ENCODE measurements at places on chromosomes 7 and 10.

- no peak for DNase-seq
Measured at GRCh38 chr7:100017300-100017699, 1.9 kb downstream of the ZKSCAN1 start.

GRCh38 chr7:25073451-25073850 is 51.6 kb downstream of the CYCS start:
- no peak for DNase-seq

GRCh38 chr7:158267742-158268435 is 319.7 kb downstream of the PTPRN2 start:
- no peak for DNase-seq

DNA sequence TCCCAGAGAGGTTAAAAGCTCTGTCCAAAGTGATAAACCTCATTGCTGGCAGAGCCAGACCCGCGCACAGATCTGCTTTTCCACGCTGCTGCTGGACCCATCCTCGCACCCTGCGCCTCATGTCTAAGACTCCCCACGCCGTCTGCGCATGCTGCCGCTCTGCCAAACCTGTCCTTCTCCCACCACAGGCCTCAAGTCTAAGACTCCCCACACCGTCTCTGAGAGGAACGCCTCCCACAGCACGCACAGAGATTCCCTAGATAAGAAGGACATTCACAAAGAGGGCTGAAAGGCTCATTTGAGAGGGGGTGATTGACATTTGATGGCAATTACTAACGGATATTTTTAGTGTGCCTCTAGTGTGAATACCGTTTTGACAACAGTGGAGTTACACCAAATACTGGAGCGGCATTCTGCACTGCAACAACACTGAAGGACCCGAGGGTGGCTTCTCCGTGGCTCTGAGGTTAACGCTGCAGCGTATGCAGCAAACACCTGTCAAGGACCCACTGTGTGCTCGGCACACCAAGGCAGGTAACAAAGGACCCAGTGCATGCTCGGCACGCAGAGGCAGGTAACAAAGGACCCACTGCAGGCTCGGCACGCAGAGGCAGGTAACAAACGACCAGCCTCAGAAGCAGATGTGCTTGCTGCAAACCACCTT is 231.4 kb downstream of the DNAJB6 start:
- DNase-seq: no peak

GRCh38 chr7:113414401-113415035 is 296.2 kb upstream of the SMIM30 start:
- no peak for DNase-seq

- DNase-seq: no peak
Measured at GRCh38 chr10:93568105-93568390, 1.6 kb downstream of the FFAR4 start.

DNA sequence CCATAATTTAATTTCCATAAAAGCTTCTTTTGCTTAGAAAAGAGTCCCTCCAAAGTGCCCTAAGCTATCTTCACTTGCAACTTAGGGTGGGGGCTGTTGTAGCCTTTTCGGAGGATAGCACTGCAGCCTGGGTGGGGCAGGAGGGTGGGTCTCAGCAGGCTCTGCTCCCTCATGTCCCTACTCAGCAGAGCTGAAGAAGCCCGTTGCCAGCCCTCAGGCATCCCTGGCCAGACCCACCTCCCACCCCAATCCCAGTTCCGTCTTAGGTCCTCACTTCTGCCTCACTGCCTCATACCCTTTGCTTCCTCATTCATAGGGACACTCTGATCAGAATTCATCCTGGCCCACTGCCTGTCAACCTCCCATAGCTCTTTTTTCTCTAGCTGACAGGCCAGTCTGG is 99.8 kb upstream of the ZMIZ1 start:
- DNase-seq: no peak

DNA sequence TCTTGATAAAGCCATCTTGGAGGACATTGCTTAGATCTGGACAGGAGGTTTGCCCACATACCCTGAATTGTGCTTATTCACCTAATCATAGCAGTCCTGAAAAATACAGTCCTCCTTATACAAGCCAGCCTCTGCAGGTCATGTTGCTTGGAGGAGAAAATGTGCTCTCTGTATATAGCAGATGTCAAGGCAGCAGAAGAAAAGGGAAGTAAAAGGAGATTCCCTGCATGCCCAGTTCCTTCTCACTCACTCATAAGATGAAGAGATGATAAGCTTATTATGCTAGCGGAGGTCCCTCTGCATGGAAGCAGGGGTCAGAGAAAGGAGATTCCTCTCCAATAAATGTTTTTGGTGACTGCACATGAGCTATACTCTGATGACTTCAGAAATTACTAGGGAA is 458.8 kb upstream of the ZMIZ1 start:
- DNase-seq: no peak
